ENCODE measurements at places on chromosomes 13 and 19.

- no peak for DNase-seq
These were observed 26.2 kb downstream of the OPA3 start for GRCh38 chr19:45558399-45558878.

DNA sequence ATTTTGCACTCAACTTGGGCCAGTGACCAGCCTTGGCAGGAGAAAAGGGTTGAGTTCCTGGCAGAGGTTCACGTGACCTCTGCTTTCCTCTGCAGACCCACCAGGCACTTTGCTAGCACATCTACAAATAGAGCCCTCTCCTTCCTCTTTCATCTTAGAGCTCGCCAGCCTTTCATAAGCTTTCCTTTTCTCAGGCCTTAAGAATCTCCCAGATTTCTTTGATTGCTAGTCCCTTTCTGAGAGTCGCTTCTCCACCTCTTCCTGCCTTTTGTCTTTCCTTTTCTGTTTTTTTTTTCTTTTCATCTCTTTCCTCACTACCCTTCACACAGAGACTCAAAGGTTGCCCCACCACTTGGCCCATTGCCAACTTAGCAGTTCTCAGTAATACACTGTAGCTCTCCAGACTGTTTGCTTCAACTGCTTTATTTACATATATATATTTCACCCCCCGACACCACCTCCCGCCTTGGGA is 375.7 kb upstream of the SPRY2 start:
- DNase-seq = no peak

GRCh38 chr19:1826557-1827521 is 14.8 kb upstream of the ATP8B3 start:
- DNase-seq = no peak

DNA sequence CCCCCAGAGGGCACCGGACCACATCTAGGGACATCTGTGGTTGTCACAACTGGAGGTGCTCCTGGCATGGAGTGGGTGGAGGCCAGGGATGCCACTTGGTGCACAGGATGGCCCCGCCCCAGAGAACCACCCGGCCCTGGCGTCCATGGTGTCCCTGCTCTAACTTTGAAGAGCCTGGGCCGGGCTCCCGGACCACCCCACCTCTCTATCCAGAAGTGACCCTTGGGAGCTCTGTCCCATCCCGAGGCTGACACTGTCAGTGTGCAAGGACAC is 22.9 kb upstream of the MYDGF start:
- DNase-seq = no peak

DNA sequence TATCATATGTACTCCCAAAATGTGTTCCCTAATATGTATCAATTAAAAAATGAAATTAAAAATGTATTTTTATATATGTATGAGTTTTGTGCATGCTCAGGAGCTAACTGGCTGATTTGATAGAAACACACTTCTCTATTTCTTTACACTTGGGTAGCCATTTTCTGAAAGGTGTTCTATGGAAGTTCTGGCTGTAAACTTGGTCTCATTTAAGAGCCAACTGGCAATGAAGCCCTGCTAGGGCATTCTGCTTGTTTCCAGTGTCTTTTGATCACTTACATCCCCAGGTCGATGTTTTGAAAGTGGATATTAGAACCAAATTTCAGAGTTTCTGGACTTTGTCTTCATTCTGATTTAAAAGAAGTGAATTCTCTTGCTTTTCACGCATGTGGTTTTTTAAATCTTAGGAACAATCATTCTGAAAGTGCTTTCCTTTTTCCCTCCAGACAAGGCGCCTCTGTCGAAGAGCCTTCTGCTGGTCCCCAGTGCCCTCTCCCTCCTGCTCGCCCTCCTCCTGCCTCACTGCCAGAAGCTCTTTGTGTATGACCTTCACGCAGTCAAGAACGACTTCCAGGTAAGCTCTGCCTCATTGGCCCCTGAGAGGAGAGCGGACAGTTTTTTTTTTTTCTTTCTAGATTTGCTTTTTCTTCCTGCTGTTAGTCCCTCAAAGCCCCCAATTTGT is 20.1 kb downstream of the GPR18 start:
- no peak for DNase-seq

DNA sequence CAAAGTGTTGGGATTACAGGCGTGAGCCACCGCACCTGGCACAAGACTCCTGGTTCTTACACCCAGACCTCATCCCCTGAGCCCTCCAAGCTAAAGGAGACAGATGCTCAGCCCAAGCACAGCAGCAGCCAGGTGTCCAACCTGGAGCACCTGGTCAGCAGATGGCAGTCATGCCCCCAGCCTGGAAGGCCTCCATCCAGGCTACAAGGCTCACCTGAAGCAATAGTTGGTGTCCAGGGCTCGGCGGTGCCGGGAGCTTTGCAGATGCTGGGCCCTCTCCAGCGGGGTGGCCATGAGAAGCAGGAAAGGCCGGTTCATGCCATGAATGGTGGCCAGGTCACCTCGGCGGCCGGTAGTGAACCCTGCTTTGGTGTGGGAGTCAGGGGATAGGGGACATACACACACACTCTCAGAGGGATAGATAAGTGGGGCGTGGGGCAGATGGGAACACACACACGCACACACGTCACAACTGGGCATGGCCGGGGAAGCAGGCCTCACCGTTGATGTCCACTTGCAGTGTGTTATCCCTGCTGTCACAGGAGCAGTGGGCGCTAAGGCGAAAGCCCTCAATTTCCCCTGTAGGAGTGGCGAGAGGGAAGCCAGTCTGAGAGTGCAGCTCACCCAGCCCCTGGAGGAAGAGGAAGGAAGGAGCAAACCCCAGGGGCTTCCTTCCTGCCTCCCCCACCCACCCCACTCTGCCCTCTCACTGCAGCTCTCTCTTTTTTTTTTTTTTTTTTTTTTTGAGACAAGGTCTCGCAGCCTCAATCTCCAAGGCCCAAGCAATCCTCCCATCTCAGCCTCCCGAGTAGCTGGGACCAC is 11.8 kb downstream of the TGFB1 start:
- DNase-seq = no peak

DNA sequence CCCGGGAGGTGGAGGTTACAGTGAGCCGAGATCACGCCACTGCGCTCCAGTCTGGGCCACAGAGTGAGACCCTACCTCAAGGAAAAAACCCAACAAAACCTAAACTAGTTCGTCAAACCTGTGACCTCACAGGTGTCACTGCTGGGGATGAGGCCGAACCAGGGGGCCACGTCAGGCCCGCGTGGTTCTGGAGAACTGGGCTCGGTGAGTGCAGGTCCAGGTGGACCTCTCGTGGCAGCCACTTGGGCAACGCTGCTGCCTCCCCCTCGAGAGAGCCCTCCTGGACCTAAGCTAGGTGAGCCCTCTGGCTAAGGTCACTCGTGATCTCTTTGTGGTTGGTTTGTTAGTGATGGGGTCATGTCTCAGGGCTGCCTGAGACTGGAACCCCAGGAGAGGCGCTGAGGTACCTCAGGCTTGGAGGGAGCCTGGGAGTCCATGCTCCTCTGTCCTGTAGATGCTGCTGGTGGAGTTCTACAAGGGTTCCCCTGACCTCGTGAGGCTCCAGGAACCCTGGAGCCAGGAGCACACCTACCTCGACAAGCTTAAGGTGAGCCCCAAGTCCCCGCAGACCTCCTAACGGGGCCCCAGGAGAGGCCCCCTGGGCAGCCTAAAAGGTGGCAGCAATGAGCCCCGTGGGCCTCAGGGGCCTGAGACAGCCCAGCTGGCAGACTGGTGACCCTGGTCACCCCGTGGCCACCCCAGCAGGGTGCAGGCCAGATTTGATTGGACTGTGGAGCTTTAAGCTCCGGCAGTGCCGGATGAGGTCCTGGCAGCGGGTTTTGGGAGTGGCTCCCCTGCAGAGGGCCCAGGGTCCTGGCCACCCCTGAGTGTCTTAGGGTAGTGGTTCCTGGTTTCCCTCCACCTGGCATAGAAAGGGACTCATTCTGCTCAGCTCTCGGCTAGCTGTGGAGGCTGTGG is 15.6 kb downstream of the MPND start:
- no peak for DNase-seq

DNA sequence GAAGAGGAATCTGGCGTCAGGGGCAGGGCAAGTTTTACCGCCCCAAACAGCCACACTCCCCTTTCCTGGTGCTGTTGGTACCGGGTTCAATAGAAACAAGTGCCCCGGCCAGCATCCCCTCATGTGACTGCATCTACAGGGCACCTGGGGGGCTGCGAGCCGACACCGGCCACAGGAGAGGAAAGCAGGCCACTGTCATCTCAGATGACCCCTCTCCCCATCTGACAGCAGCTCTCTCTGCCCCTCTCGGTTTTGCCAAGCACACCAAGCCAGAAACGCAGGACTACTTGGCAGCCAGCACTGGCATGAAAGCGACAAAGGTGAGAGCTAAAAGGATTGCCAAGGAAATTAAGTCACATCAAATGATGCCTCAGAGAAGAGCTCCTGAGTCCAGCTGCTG is 37.1 kb downstream of the MLLT1 start:
- no peak for DNase-seq

DNA sequence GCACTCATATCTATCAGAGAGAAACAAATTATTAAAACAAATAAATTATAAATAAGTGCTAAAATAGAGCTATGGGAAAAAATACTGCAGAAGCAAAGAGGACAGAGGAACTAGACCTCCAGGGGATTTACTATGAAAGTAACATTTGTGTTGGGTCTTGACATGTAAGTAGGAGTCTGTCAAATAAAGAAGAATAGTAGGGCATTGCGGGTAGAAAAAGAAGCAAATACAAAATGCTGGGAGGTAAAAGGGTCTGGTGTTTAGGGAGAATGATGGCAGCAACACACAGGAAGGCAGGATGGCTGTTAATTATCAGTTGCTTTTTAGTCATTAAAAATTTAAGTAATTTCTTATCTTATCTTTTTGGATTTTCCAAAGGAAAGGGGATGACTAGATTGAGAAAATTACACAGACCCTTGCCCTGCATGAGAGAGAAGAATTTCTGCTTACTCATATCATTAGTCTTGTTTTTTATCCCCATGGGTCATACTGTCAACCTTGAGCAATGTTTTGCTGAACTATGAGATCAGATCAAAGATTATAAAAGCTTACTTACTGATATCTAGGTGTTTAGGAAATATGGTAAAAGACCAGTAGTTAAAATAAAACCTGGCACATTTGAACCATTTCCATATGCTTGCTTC is 472.7 kb downstream of the DIAPH3 start:
- no peak for DNase-seq

GRCh38 chr13:72109863-72110262 is 242.9 kb upstream of the DACH1 start:
- no peak for DNase-seq

DNA sequence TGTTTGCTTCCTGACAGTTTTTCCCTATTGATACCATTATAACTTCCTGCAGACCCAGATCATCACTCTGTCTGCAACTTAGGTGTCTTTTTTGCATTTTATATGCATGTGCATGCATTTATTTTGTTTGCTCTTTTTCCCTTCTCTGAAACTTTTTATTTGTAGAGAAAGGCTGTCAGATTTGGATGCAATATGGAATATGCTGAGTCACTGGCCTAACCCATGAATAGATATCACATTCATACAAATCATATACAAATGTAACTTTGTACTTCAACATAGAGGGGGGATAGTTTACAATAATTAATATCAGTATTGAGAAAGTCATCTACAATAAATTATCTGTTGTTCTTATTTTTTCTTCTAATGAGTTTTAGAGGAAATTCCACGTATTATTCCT is 1465.0 kb downstream of the EFNB2 start:
- DNase-seq = no peak

GRCh38 chr13:43245374-43245964 is 222.1 kb downstream of the DNAJC15 start:
- peak; percentile 72 for DNase-seq

- no peak for DNase-seq
These were observed 329.8 kb downstream of the MYO16 start for GRCh38 chr13:108959234-108959633.

DNA sequence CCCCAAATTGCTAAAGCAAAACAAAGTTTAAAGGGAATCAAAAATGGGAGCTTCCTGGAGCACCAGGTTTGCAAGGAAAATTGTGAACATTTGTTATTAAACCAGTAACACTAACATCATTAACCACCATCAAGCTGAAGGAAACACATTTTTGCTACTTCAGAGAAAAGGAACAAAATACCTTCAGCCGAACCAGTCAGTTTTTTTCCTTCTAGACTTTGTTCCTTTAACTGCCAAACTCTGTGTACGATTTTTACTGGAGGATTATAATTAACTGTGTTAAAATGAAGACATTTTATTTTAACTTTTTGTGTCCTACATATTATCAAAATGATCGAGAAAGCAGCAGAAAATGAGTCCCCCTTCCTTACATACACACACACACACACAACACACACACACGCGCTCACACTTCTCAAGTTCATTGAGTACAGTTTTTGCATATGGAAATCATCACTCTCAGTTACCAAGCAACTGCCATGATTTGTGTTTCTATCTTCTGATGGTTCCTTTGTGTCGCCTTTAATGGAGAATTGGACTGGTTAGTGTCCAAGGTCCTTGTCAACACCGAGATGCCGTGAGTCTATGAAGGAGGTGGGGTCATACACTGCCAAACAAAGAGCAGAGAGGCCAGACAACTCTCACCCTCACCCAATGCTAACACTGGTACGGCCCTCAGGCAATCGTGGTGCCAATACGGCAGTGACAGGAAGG is 9.8 kb upstream of the SERP2 start:
- no peak for DNase-seq

GRCh38 chr19:869245-870177 is 10.0 kb downstream of the CFD start:
- peak; percentile 73 for DNase-seq

DNA sequence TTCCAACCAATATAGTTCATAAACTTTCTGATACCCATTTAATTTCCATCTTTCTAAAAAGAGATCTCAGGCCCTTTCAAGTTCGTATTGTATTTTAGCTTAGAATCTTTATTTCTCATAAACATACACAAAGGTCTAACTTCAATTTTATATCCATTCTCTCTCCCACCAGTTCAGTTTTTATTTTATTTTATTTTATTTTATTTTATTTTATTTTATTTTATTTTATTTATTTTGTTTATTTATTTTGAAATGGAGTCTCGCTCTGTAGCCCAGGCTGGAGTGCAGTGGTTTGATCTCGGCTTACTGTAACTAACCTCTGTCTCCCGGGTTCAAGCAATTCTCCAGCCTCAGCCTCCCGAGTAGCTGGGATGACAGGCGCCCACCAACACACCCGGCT is 552.8 kb downstream of the SLITRK5 start:
- DNase-seq = no peak

- DNase-seq = no peak
These were observed 727.1 kb upstream of the KLHL1 start for GRCh38 chr13:70835371-70835770.

- DNase-seq = no peak
These were observed 2.1 kb downstream of the NUMBL start for GRCh38 chr19:40688309-40688708.

All from non-pigmented ciliary epithelial cell (primary cell).